GM03348 (cell line): ENCODE measurements at places on chromosomes 1 and 21.

DNA sequence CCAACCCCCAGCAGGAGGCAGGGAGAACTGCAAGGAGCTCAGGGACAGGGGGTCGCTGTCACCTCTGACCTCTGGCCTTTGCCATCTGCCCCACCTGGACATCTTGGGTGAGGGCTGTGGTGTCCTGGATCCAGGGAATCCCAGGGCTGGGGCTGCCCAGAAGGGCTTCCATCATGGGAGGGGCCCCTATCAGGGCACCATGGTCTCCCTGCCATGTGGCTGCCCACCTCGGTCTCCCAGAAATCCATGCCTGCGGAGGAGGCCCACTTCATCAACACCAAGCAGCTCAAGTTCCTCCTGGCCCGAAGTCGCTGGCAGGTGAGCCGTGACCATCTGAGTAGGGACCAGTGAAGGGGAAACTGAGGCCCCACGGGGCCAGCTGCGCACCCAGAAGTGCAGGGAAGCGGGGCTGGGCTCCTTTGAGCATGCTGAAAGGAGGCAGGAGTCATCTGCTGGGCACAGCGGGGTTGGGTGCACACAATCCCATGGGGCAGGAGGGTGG lies 36.1 kb downstream of the TRIM11 start:
- no peak for DNase-seq

GRCh38 chr1:162846256-162847212 lies 14.4 kb downstream of the CCDC190 start:
- DNase-seq: no peak

GRCh38 chr1:228342627-228343190 lies 63.9 kb downstream of the TRIM11 start:
- DNase-seq: no peak

- no peak for DNase-seq
Observed at GRCh38 chr1:246279402-246279801, 227.7 kb downstream of the SMYD3 start.

DNA sequence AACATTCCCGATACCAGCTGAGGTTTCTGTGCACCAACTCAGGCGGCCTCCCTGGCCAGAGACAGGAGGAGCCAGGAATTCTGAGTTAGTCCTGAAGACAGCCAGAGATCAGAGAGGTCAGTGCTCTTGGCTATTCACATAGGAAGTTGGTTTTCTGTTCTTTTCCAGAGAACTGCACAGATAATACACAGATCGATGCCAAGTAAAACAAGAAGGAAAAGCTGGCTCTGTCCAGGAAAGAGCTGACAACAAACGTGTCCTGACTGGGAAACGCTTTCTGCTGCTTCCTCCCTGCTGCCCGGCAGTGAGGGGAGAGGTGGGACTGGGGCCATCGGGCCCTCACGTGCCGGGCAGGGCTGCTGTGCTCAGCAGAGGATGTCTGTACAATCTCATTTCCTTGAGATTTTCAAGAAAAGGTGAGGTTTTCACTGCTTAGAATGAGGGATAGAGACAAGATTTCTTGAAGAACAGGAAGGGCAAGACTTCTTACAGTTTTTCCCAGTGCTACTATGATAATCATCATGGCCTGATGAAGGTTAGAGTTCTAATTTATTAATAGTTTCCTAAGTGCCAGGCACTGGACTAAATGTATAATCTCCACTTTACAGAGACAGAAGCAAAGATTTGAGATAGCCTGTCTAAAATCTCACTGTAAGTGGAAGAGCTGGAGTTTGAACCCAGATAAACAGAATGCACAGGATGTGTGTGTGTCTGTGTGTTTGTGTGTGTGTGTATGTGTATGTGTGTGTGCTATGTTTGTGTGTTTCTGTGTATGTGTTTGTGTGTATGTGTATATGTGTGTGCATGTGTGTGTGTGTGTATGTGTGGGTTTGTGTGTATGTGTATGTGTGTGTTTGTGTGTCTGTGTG lies 211.0 kb upstream of the RAB4A start:
- DNase-seq: peak; percentile 11

- no peak for DNase-seq
Observed at GRCh38 chr21:37654596-37654995, 261.7 kb downstream of the KCNJ6 start.

GRCh38 chr1:229582011-229582694 lies 23.6 kb upstream of the ABCB10 start:
- no peak for DNase-seq

GRCh38 chr1:174999936-175000696 lies at the start of gene CACYBP:
Gene CACYBP (plus strand): TSS chr1:174999947. CDS start chr1:175000181, 234 bp downstream.
- peak; percentile 44 for DNase-seq

GRCh38 chr21:46091118-46091517 lies 6.8 kb upstream of the COL6A2 start:
- DNase-seq: no peak

DNA sequence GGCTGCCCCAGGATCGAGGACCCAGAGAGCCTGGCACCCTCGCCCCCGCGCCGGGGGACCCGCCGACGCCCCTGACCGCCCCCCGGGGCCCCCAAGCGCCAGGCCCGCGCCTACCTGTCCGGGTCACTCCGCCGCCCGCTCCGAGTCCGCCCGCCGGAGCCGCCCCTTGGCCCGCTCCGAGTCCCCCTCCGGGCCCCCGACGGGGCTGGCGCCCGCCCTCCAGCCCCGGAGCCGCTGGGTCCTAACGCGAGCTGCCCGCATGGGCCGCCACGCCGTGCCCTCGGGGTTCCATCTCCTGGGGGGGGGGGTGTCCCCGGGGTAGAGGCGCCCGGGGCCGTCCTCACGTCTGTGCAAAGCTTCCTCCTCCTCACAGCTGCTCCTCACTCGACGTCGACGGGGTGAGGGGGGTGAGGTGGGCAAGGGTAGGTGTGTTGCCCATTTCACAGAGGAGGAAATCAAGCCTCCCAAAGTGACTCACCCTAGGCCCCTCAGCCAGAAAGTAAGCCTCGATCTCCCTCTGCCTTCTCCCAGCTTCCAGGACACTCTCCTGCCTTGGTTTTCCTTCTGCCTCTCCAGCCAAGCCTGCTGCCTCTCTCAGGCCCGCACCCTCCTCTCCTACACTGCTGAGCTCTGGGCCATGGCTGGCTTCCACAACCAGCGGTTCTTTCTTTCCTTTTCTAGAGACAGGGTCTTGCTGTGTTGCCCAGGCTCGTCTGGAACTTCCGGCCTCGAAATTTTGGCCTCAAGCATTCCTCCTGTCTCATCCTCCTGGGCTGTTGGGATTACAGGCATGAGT lies at the start of gene MFAP2:
TSS of gene MFAP2 (minus strand) at position 148 of the 796 bp plus-strand sequence. CDS start 2,347 bp downstream, outside the sequence.
- peak; percentile 83 for DNase-seq

DNA sequence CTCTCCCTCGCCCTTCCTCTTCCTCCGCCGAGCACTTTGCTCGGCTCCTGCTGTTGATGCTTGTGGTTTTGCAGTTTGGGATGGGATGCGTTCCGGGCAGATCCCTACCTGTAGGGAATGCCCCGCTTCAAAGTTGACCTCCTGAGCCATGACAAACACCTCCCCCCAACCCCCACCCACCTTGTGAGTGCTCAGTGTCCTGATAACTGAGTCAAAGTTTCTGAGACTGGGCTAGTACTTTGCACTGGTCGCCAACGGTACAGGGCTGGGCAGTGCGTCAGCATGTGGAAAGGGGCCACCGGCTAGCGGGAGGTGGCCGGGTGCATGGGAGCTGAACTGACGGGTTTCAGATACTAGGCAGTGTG lies 771 bp downstream of the RABGAP1L start:
- DNase-seq: peak; percentile 74

DNA sequence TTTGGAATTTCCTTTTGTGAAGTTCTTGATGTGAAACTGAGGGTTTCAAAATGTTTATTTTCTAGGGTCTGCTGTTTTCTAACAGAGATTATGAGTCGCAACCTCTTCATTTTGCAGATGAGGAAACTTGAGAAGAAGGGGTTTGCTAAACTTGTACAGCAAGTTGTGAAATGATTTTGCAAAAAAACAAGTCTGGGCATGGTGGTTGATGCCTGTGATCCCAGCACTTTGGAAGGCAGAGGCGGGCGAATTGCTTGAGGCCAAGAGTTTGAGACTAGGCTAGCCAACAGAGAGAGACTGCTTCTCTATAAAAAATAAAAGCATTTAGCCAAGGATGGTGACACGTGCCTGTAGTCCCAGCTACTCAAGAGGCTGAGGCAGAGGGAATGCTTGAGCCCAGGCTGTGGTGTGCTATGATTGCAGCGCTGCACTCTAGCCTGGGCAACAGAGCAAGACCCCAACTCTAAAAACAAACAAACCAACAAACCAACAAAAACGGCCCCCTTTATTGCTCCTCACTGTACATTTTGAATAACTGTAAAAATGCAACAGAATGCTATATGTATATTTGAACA lies 9.9 kb downstream of the TRIM67 start:
- no peak for DNase-seq

GRCh38 chr21:42833439-42833815 lies 45.9 kb downstream of the WDR4 start:
- no peak for DNase-seq

- DNase-seq: no peak
Observed at GRCh38 chr1:90155721-90156487, 161.0 kb downstream of the ZNF326 start.

DNA sequence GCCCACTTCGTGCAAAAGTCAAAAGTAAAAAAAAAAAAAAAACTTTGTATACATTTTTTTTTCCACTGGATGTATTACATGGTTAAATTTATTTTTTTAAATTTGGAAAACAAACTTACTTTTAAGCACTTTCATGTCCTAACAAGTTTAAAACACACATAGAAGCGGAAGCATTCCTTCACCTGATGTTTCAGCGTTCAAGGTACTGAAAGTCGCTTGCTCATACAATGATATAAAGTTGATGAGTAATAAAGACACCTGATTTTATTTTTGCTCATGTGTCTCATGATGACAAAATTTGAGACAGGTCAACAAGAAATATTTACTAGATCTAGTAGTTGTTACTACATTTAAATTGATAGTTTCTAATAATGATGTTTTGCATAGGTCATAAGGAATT lies 35.5 kb downstream of the ADAMTS1 start:
- no peak for DNase-seq

GRCh38 chr1:100720751-100721150 lies 1.2 kb downstream of the VCAM1 start:
- DNase-seq: no peak

GRCh38 chr21:46157987-46158451 lies 2.6 kb upstream of the FTCD start:
- DNase-seq: no peak

DNA sequence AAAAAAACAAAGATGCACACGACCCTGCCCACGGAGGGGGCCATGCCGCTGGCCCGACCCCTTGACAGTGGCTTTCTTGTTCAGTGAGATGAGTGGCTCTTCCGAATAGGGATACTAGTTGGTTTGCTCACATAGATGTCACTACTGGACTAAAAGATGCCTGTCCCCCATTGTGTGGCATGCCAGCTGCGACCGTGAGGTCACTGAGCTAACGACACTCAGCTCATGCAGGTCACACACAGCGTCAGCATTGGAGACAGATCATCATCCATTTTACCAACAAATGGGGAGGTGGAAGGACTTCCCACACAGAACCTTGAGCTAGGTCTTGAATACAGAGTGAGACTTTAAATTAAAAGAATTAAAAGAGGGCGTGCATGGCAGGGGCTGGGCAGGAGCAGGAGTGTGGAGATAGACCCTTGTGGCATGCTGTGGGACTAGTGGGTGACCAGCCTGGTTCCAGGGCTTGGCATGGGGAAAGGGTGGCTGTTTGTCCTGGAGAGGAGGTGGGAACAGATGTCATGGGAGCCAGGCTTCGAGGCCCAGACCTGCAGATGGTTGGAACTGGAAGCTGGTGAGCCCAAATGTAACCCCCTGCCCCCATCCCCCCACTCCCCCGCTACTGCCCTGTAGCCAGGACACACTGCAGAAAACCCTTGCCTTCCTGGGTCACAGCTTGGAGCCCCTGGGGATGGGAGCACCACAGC lies 12.4 kb downstream of the SLC1A7 start:
- no peak for DNase-seq

DNA sequence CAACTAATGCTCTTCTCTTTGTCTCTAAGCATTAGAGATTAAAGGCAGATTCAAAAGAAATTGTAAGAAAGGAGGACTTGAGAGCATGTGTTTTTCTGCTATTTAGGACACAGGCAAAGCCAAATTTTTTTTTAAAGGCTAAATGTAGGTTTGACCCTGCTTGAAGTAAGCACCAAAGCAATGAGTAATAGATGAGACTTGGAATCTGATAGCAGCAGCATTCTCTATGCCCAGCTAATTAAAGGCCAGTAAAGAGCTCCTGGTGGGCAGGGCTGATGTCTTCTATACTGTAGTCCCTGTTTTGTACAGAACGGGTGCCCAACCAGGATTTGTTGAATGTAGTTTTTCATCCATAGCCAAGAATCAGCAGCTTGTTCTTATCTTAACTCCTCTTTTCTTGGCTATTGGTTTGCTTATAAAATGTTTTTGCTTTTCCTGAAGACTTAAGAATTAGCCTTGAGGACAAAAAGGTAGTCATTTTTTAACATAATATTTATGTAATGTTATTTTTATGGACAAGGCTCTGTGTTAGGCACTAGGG lies 179.6 kb downstream of the LMO4 start:
- DNase-seq: peak; percentile 20
